T-helper 9 cell (primary cell): ENCODE measurements at places on chromosomes 16 and 17.

DNA sequence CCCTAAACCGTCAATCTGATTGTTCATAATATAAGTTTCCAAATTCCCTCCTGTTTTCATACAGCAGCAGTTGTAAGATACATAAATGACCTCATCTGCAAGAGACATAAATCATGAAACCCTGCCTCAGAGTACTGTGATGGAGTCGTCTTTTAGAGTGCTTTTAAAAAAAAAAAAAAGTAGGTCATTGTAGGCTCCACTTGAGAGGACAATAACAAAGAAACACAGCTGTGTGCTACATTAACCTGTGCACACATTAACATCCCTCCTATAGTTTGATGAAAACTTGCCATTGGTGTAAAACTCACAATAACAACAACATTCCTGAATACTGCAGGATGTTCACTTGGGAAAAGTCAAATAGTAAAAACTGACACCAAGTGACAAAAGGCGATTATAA lies 56.5 kb downstream of the XPO6 start:
- no peak for DNase-seq

- no peak for DNase-seq
Measured at GRCh38 chr16:22671301-22672076, 142.5 kb upstream of the HS3ST2 start.

DNA sequence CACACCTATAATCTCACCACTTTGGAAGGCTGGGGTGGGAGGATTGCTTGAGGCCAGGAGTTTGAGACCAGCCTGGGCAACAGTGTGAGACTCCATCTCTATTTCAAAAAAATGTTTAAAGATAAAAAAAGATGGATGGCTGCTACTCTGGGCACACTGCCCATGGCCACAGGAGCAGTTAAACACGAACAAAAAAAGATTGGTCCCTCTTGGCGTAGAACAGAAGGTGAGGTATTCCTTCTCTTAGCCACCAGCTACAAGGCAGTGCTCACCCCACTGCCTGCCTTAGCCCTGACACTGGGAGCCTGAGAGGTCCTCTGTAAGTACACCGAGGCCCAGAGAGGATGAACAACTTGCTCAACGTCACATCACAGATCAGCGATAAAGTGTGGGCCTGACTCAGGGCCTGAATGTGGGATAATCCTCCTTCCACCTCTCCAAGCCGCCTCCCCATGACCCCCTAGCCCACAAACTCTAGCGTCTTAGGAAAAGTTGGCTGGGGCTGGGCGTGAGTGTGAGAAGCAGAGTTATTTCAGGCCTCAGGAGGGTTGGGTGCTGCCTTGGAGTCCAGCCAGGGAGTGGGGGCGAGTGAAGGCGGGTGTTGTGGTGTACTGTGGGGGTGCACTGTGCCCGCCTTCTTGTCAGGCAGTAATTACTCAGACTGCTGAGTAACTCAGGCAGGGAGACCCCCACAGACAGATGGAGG lies 2.3 kb upstream of the DPH1 start:
- DNase-seq = no peak

DNA sequence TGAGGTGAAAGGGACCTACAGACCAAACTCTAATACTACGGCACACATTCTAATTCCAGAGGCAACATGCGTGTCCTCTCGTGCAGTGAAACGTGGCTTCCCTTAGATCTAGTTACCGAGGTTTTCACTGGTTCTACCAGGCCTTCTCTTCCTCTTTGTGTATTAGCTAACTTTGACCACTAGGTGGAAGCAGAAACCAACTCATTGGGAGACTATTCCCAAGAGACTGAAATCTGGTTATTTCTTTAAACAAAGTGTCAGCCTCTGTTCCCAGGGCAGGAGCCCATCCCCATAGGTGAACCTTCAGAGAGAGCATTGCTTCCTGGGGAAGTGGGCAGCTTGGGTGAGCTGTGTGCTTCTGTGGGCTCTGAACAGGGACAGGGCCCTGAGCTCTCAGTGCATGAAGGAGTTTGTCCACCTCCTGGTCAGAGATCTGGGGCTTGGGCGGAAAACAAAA lies 19.7 kb upstream of the RCVRN start:
- no peak for DNase-seq

DNA sequence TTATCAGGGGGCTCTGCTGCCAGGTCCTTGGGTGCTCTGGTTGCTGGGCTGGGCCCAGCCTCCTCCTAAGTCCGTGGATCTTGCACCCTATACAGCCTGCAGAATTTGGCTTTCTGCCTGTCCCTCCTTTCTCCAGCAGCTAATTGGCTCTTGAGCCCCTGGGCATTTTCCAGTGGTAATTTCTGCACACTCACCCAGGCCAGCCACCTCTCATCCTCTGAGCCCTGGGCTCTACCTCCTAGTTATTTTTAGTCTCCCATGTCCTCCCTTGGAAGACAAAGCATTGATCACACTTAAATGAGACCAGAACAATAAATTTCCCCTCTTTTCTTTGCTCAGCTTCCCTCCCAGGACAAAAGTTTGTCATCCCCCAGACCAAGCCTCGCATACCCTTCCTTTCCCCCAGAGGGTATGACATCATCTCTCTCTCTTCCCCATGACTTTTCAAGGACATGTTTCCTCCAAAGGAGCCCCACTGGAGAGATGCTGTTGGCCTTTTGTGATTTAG lies 38.1 kb downstream of the C17orf75 start:
- no peak for DNase-seq

GRCh38 chr16:1395444-1396031 lies 19.0 kb downstream of the UNKL start:
- DNase-seq = no peak

DNA sequence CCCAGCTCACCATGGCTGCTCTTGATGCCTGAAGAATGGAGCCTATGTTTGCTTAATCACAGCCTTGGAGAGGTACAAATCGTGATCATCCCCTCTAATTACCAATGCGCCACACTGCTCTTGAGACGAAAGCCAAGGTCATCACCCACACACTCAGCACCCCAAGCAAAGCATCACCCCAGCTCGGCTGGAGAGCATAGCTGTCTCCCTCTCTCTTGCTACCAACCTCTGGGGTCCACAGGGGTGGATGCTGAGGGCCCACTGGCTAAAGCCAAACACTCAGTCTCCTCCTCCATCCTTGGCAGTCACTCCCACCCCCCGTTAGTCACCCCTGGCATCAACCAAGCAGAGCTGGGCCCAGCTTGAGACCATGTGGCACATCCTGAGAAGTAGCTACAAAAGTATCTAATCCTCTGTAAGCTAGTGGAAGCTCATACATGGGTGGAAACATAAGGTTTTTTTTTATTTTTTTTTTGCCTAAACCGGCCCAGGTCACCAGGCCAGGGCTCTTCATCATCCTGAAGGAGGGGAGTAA lies 44.8 kb downstream of the PIMREG start:
- DNase-seq = no peak

DNA sequence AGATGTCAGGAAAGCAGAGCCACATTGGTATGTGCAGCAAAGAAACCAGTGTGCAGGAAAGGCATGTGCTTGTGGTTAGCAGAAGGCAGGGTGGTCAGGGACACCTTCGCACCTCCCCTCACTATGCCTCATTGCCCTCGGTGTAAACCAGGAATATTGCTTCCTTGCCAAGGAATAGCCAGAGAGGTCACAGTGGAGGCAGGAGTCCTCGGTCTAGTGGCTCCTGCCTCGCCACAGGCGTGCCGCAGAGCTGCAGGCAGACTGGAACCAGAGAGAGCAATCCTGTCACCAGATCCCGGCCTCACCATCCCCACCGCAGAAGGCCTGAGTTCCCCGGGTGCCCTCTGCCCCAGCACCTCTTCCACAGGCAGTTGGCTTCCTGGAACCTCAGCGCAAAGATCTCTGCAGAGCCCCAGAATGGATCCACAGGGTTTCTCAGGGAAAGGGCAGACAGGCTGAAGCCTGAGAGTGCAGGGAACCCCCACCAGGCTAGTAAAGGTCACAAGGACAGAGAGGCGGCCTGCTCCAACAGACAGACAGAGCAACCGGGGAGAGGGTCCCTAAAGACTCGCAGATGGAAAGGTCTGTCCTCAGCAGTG lies 21.6 kb downstream of the CCDC182 start:
- no peak for DNase-seq

DNA sequence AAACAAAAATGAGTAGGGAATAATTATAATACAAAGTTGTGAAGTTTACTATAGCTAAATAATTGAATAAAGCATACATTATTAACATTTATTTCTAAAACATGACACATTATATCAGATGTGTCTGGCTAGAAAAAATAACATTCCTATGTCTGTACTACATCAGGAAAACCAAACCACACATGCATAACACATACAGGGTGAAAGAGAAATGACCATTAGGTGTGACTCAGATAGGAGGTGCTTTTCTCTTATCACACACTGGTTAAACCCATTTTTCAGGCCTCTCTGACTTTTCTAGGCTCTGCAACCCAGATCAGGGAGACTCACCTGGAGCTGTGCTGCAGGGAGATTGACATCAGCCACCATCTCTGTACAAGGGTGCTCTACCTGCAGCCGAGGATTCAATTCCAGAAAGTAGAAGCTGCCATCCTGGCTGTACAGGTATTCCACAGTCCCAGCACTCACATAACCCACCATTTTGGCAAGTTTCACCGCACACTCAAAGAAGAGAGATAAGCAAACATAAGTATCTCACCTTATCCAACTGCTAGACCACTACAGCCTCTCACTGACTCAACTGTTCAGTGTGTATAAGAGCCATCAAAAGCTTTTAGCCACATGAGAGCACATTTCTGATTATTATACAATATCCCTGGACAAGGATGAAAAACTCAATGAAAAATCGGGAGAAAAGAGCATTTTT lies 116.6 kb upstream of the C17orf78 start:
- DNase-seq = no peak

GRCh38 chr17:70786081-70786480 lies 616.7 kb downstream of the KCNJ2 start:
- no peak for DNase-seq

DNA sequence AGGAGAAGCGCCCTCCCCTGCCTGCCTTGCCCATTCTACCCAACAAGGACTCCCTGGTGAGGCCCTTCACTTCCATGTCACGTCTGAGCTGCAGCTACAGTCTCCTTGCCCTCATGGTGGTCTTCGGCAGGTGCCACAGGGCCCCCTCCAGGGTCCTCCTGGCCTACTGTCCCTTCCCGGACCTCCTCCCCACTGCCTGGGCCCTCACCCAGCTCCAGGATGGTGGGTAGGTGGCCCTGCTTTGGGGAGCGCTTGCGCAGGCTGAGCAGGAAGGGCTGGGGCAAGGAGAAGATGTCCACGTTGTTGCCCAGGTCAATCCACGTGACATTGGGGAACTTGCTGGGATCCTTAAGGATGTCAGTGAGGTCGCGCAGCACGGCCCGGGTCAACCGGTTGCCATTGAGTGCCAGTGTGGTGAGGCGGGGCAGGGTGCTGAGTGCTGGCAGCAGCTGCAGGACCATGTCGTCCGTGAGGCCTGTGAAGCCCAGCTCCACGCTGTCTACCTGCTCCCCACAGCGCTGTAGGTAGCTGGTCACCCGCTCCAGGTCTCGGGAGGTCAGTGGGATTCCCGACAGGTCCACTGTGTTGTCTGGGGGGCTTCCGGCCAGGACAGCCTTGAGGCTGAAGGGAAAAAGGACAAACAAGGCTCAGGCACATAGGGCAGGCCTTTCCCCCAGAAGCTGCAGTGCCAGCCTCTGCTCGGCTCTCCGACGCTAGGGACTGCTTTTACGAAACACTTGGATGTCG lies 28.3 kb downstream of the TRPV2 start:
- DNase-seq = no peak

DNA sequence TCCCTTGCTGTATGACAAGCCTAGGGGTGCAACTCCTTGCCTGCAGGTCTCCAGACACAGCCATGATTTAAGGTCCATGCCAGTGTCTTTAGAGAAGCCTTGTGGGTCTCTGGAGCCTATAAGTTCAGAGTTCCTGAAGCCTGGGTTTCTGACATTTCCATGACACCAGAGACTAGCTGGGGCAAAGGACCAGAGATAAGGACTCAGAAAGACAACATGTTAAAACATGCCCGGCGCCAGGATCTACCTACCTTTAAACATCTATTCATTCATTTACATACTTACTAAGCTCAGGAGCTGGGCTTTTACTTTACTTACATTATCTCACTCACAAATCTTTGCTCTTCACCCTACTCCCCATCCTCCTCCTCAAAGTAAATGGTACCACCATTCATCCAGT lies 1.5 kb downstream of the MRPL27 start:
- DNase-seq = no peak

DNA sequence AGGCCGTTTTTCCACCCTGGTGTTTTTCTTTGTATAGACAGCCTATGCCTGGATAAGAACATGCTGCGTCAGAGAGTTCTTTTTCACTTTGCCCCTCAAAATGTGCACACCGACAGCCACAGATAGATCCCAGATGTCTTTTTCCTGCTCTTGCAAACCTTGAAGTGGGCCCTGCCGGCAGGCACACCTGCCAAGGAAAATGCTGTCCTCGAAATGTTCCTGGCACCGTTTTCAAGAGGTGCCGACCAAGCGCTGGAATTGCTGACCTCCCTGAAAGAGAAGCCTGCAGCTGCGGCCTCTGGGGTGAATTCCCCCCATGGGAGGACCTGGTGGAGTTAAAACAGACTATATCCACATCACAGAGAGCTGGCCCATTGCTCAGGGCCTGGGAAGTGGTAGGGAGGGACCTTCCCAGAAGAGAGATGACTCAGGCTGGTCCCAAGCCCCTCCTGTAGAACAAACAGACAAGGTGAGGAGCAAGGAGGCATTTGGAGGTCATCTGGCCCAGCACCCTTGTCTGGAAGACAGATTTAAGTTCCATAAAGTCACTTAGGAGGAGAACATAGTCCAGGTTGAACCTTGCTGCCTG lies 668.1 kb downstream of the MAF start:
- no peak for DNase-seq

DNA sequence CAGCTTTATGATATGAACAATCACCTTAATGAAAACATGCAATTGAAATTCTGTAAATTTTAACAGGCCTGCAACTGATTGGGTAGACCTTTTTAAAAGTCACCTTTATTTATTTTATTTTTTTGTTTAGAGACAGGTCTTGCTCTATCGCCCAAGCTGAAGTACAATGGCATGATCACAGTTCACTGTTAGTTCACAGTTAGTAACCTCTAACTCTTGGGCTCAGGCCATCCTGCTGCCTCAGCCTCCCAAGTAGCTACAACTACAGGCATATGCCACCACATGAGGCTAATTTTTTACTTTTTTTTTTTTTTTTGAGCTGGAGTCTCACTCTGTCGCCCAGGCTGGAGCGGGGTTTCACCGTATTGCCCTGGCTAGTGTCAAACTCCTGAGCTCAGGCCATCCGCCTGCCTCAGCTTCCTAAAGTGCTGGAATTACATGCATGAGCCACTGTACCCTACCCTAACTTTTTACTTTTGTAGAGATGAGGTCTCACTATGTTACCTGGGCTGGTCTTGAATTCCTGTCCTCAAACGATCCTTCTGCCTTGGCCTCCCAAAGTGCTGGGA lies 28.0 kb downstream of the AP1G1 start:
- no peak for DNase-seq
